ENCODE measurements at places on chromosomes 12 and 14. TPM values are rescaled to one million over a fixed set of nuclear protein-coding genes. Genes with fewer than 3 reads are reported as not detected.
A peak's percentile ranks its signal among the peaks of the same experiment; 100 is the strongest.

GRCh38 chr14:98799891-98800290 lies 472.1 kb downstream of the BCL11B start:
- no peak for DNase-seq

- DNase-seq: no peak
Observed at GRCh38 chr14:26959437-26959836, 361.6 kb upstream of the NOVA1 start.

- peak; percentile 39 for DNase-seq
Observed at GRCh38 chr12:79689477-79690141, 1.2 kb downstream of the PAWR start.

Gene POTEM
- polyA plus RNA-seq: not detected

Gene EXD2
- 32.9 TPM for polyA plus RNA-seq

Gene PAPLN
- 20.1 TPM for polyA plus RNA-seq
